Osteoblast (primary cell): ENCODE measurements at places on chromosomes 3 and 15. TPM values are rescaled to one million over a fixed set of nuclear protein-coding genes. Genes with fewer than 3 reads are reported as not detected.

LRRC49 gene
- total RNA-seq, result 13.0 and 18.1 TPM in 2 replicates

ADAMTS17 gene
- under 0.01 and 0.29 TPM in 2 replicates for total RNA-seq

ANKUB1 gene
- total RNA-seq, result under 0.01 TPM in 1 of 2 replicates, not detected in the other

ITPKA gene
- total RNA-seq, result 0.29 and 0.36 TPM in 2 replicates

RTP1 gene
- total RNA-seq, result not detected in 2 replicates

USP4 gene
- total RNA-seq, result 20.3 and 22.1 TPM in 2 replicates

SCAANT1 gene
- not detected in 2 replicates for total RNA-seq

ADCY5 gene
- total RNA-seq, result 0.59 and 0.72 TPM in 2 replicates

ACAN gene
- 4.7 and 12.7 TPM in 2 replicates for total RNA-seq

GLDN gene
- total RNA-seq, result 0.59 and 1.1 TPM in 2 replicates

ECE2 gene
- total RNA-seq, result not detected in 2 replicates

IL17RB gene
- under 0.01 and 0.29 TPM in 2 replicates for total RNA-seq

GOLGA6B gene
- not detected in 2 replicates for total RNA-seq

PDZRN3 gene
- 18.3 and 26.4 TPM in 2 replicates for total RNA-seq

SOX14 gene
- not detected in 2 replicates for total RNA-seq

PRRT3 gene
- total RNA-seq, result 3.5 and 4.3 TPM in 2 replicates

CMTM8 gene
- 1.4 and 4.4 TPM in 2 replicates for total RNA-seq

RSRC1 gene
- 69.8 and 73.1 TPM in 2 replicates for total RNA-seq

HYAL3 gene
- 1.8 and 4.1 TPM in 2 replicates for total RNA-seq

COLQ gene
- 1.4 and 1.5 TPM in 2 replicates for total RNA-seq

RHOV gene
- total RNA-seq, result 0.36 TPM in 1 of 2 replicates, not detected in the other

EHHADH gene
- total RNA-seq, result 3.2 and 4.0 TPM in 2 replicates

ACOX2 gene
- total RNA-seq, result 28.6 and 29.8 TPM in 2 replicates

CACNA2D3 gene
- total RNA-seq, result under 0.01 and 0.36 TPM in 2 replicates

GPR27 gene
- under 0.01 TPM in 1 of 2 replicates, not detected in the other for total RNA-seq

BCL2A1 gene
- 0.29 TPM in 1 of 2 replicates, not detected in the other for total RNA-seq

SNX22 gene
- under 0.01 and 0.29 TPM in 2 replicates for total RNA-seq

TM4SF18 gene
- total RNA-seq, result 0.29 TPM in 1 of 2 replicates, not detected in the other

CYP1A1 gene
- total RNA-seq, result 0.36 TPM in 1 of 2 replicates, not detected in the other

EXD1 gene
- total RNA-seq, result not detected in 2 replicates

RASGRP1 gene
- total RNA-seq, result 0.36 and 0.59 TPM in 2 replicates

ROPN1 gene
- not detected in 2 replicates for total RNA-seq

GOLGA8J gene
- 0.29 TPM in 1 of 2 replicates, not detected in the other for total RNA-seq

TGM5 gene
- not detected in 2 replicates for total RNA-seq

EOMES gene
- total RNA-seq, result under 0.01 TPM in 1 of 2 replicates, not detected in the other

GOLGA6L4 gene
- 1.5 and 1.8 TPM in 2 replicates for total RNA-seq

DMXL2 gene
- total RNA-seq, result 37.3 and 46.0 TPM in 2 replicates

LRRC34 gene
- 2.2 and 2.4 TPM in 2 replicates for total RNA-seq

EIF2B5 gene
- total RNA-seq, result 19.4 and 22.1 TPM in 2 replicates

VWA5B2 gene
- not detected in 2 replicates for total RNA-seq

DCUN1D1 gene
- total RNA-seq, result 35.1 and 38.4 TPM in 2 replicates

ELL3 gene
- 1.2 and 3.6 TPM in 2 replicates for total RNA-seq

SPATA12 gene
- not detected in 2 replicates for total RNA-seq

SCG3 gene
- not detected in 2 replicates for total RNA-seq

MASP1 gene
- 1.2 and 1.4 TPM in 2 replicates for total RNA-seq

TEX55 gene
- not detected in 2 replicates for total RNA-seq

PIK3CB gene
- 14.5 and 16.8 TPM in 2 replicates for total RNA-seq

SLC6A1 gene
- not detected in 2 replicates for total RNA-seq

DNAJA4 gene
- 2.1 and 2.2 TPM in 2 replicates for total RNA-seq

DET1 gene
- 7.6 and 9.4 TPM in 2 replicates for total RNA-seq

PLA2G4D gene
- total RNA-seq, result not detected in 2 replicates

CHAC1 gene
- 30.0 and 30.1 TPM in 2 replicates for total RNA-seq

CHRNA7 gene
- total RNA-seq, result under 0.01 TPM in 1 of 2 replicates, not detected in the other
